Activated naive CD8-positive, alpha-beta T cell treated with anti-CD3 and anti-CD28 coated beads, Interleukin-2, amount 10 ng/mL, durations not matched to agents 7 days and 5 days (primary cell): ENCODE measurements at places on chromosomes 7 and 10. TPM values are rescaled to one million over a fixed set of nuclear protein-coding genes. Genes with fewer than 3 reads are reported as not detected.

- H3K27me3 ChIP-seq: peaks cover 9% of the 10 kb centered on the region
- H3K4me1 ChIP-seq: no peaks in the 10 kb centered on the region
- no peak overlapping the region for H3K27ac ChIP-seq
- no peak for DNase-seq
- H3K4me3 ChIP-seq: no peak overlapping the region
- peaks cover 3% of the 10 kb centered on the region for H3K36me3 ChIP-seq
Observed at GRCh38 chr7:5437987-5438386, 14.4 kb upstream of the TNRC18 start.

GRCh38 chr7:14457568-14458453 lies 444.7 kb downstream of the DGKB start:
- DNase-seq: no peak
- H3K36me3 ChIP-seq: no peaks in the 10 kb centered on the region
- no peak overlapping the region for H3K4me3 ChIP-seq
- no peak overlapping the region for H3K27ac ChIP-seq
- H3K27me3 ChIP-seq: no peaks in the 10 kb centered on the region

DNA sequence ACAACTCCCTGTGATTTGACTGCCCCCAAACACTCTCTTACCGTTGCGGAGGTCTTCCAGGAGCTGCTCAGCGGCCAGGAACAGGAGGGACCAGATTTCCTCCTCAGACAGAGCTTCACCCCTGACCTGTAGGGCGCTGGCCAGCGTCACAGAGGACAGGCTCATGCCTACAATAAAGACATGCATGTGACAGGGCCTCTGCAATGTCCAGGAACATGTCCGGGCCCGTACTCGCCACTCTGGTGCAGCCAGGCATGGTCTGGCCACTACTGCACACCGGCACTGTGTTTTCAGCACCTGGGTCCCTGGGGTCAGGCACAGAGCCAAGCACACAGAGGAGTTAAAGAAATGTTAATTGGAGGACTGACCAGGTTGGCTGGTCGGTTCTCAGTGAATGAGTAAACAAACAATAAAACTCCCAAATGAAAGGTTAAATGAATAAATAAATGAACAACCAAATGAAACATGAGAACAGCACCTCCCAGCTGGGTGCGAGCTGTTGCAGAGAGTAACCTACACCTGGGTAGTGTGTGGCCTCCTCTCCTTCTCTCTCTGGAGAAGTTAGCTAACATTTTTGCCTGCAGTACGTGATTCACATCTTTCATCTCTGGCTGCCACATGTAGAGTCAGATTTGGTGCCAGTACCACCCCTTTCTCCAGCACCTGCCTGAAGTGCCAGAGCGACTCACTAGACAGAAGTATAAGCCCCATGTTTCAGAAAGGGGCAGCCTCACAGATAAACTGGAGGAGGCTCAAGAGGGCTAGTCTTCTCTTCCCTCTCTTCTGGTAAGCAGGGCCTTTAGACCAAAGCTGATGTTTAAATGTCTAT lies 22.8 kb downstream of the FRMPD2 start:
- no peak overlapping the region for H3K4me3 ChIP-seq
- no peaks in the 10 kb centered on the region for H3K36me3 ChIP-seq
- H3K4me1 ChIP-seq: peaks cover 3% of the 10 kb centered on the region
- no peak for DNase-seq
- H3K27me3 ChIP-seq: peaks cover 2% of the 10 kb centered on the region

- no peak overlapping the region for H3K27ac ChIP-seq
- DNase-seq: no peak
- no peaks in the 10 kb centered on the region for H3K36me3 ChIP-seq
- no peaks in the 10 kb centered on the region for H3K27me3 ChIP-seq
Observed at GRCh38 chr7:53661645-53662217, 626.3 kb downstream of the POM121L12 start.

DNA sequence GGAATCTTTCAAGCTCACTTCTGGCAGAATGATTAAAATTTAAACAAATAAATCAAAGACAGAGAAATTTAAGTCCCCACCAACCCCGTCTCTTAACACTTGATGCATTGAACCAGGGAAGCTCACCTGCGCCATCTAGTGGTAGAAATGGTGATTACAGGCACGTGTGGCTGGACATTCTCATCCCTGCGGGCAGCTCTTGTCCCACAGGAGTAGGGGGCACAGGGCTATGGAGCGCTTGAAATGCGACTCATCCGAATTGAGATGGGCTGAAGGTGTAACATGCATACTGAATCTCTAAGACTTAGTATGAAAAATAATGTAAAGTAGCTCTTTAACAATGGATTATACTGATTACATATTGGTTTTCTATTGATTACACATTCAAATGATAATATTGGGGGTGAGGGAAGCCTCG lies 24.8 kb upstream of the SLIT1 start:
- peak; percentile 64 for DNase-seq
- H3K27me3 ChIP-seq: peaks cover 2% of the 10 kb centered on the region
- H3K36me3 ChIP-seq: no peaks in the 10 kb centered on the region
- H3K27ac ChIP-seq: no peak overlapping the region
- no peak overlapping the region for H3K4me3 ChIP-seq
- no peaks in the 10 kb centered on the region for H3K4me1 ChIP-seq

GRCh38 chr7:147775516-147776284 lies 814.9 kb upstream of the C7orf33 start:
- H3K27me3 ChIP-seq: no peaks in the 10 kb centered on the region
- no peak overlapping the region for H3K27ac ChIP-seq
- H3K4me1 ChIP-seq: peaks cover 1% of the 10 kb centered on the region
- H3K4me3 ChIP-seq: no peak overlapping the region
- no peak for DNase-seq

DNA sequence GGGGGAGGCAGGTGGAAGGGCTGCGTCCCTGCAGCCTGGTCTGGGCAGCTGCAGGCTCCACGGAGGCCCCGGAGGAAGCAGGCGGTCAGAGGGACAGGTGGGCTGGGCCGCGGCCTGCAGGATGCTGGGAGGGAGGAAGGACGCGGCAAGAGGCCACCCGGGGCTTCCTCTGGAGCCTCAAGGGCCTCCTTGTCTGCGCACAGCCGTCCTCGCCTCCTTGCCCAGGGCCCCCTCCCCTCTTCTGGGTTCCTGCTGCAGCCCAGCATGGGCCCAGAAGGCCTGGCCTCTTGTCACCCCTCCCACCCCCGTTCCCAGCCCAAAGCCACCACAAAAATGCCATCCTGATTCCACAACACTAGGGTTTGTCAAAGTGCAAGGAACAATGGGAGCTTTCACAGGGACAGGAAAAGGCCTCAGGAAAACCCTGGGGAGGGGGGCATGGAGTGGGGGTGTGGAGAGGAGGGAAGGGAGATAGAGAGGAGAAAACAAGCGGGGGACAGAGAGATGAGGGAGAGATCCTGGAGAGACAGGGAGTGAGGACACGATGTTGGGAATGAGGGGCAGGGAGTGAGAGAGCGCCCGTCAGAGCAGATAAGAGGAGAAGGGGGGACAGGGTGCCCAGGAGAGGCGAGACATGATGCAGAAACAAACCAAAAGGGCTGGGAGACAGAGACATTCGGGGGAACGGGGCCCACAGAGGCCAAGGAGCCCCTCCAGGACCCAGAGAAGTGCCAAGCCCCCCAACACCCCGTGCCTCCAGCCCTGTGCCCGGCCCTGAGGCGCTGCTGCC lies 41.8 kb downstream of the ZCCHC24 start:
- H3K4me3 ChIP-seq: no peak overlapping the region
- H3K27me3 ChIP-seq: peaks cover 6% of the 10 kb centered on the region
- no peak for DNase-seq
- no peaks in the 10 kb centered on the region for H3K36me3 ChIP-seq

- no peak overlapping the region for H3K4me3 ChIP-seq
- H3K36me3 ChIP-seq: peaks cover 24% of the 10 kb centered on the region
- DNase-seq: no peak
- H3K27ac ChIP-seq: no peak overlapping the region
- no peaks in the 10 kb centered on the region for H3K27me3 ChIP-seq
Observed at GRCh38 chr10:74558403-74558802, 268.0 kb upstream of the KAT6B start.

GRCh38 chr10:72019085-72019876 lies 55.1 kb downstream of the CHST3 start:
- peaks cover 5% of the 10 kb centered on the region for H3K4me1 ChIP-seq
- no peak overlapping the region for H3K27ac ChIP-seq
- H3K4me3 ChIP-seq: no peak overlapping the region
- H3K27me3 ChIP-seq: peaks cover 6% of the 10 kb centered on the region

GRCh38 chr7:90666186-90666585 lies 70.1 kb downstream of the CDK14 start:
- no peak overlapping the region for H3K4me3 ChIP-seq
- no peaks in the 10 kb centered on the region for H3K27me3 ChIP-seq
- no peaks in the 10 kb centered on the region for H3K4me1 ChIP-seq
- no peaks in the 10 kb centered on the region for H3K36me3 ChIP-seq
- no peak for DNase-seq

DNA sequence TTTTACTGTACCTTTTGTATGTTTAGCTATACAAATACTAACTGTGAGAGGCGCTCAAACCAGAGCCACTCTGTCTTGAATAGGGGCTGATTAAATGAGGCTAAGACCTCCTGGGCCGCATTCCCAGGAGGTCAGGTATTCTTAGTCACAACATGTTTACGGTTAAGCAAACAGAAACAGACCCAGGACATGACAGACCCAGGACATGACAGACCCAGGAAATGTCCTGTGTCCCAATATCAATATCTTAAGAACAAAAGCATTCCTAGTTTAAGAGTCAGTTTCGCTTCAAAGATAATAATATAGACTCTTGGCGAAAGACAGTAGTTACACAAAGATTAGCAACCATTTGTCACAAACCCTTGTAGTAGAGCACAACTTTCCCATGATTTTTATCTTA lies 304.5 kb downstream of the CCSER2 start:
- H3K4me3 ChIP-seq: no peak overlapping the region
- no peaks in the 10 kb centered on the region for H3K4me1 ChIP-seq

GRCh38 chr10:1706711-1707110 lies 30.6 kb downstream of the ADARB2 start:
- H3K4me1 ChIP-seq: peaks cover 3% of the 10 kb centered on the region
- H3K27me3 ChIP-seq: peaks cover 25% of the 10 kb centered on the region
- DNase-seq: no peak
- H3K27ac ChIP-seq: no peak overlapping the region
- H3K4me3 ChIP-seq: peak overlapping the region; percentile 13

DNA sequence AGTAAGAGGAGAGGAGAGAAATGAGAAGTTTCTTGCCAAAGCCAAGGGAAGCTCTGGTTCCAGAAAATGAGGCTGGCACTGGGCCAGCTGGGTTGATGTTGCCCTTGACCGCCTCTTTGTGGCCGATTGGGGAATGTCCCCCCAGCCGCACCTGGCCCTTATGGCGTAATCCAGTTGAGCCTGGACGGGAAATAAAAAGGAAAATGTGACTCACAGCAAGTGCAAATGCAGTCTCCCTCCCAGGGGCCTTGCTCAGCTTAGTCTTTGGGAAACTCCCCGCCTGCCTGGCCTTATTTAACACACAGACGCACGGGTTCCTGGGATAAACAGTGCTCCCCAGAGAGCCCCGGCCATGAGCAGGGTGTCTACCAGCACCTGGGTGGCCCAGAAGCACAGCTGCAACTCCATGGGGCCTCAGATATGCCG lies 174.8 kb downstream of the KIAA1217 start:
- no peak overlapping the region for H3K4me3 ChIP-seq
- H3K36me3 ChIP-seq: no peaks in the 10 kb centered on the region
- peaks cover 2% of the 10 kb centered on the region for H3K27me3 ChIP-seq
- H3K27ac ChIP-seq: no peak overlapping the region
- no peaks in the 10 kb centered on the region for H3K4me1 ChIP-seq
- peak; percentile 27 for DNase-seq

DNA sequence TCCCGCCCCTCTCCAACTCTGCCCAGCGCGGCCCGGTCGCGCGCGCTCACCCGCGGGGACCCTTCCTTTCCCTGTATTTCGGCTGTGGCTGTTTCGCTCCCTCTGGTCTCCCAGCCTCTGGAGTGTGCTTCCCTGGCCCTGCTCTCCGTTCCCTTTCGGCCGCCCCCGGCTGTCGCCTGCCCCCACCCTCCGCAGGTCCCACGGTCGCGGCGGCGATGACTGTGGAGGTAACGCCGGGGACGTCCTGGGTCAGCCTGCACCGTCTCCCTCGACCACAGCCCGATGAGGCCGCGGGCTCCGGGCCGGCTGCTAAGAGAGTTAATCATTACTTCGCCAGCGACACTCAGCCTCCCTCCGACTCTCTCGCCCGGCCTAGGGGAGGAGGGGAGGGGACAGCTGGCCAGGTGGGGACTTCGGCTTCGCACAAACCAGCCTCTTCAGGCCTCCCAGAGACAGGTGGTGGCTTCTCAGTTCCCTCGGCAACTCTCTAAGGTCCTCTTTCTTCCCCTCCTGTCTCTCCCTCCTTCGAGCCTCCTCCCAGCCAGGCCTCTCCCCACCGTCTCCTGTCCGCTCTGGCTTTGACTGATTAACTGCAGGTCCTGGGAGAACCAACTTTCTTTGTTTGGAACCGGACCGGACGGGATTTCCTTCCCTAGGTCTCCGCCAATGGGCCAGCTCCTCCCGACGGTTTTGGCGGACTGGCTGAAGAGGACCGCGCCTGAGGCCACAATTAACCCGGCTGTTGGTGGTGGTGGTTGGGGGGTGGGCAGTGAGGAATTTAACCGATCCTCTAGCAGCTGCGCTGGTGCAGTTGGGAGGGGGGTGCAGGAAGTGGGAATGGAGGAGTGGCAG lies 5.6 kb upstream of the PAX2 start:
- no peaks in the 10 kb centered on the region for H3K36me3 ChIP-seq
- H3K4me1 ChIP-seq: peaks cover 18% of the 10 kb centered on the region
- peaks cover 97% of the 10 kb centered on the region for H3K27me3 ChIP-seq
- H3K27ac ChIP-seq: no peak overlapping the region

GRCh38 chr7:90951986-90952954 lies 312.0 kb upstream of the FZD1 start:
- no peaks in the 10 kb centered on the region for H3K36me3 ChIP-seq
- no peak for DNase-seq
- H3K27me3 ChIP-seq: no peaks in the 10 kb centered on the region
- H3K4me3 ChIP-seq: no peak overlapping the region
- H3K27ac ChIP-seq: no peak overlapping the region

GRCh38 chr10:76398043-76398710 lies 966.8 kb downstream of the LRMDA start:
- no peak overlapping the region for H3K4me3 ChIP-seq
- no peaks in the 10 kb centered on the region for H3K4me1 ChIP-seq
- H3K27ac ChIP-seq: no peak overlapping the region
- no peaks in the 10 kb centered on the region for H3K36me3 ChIP-seq

DNA sequence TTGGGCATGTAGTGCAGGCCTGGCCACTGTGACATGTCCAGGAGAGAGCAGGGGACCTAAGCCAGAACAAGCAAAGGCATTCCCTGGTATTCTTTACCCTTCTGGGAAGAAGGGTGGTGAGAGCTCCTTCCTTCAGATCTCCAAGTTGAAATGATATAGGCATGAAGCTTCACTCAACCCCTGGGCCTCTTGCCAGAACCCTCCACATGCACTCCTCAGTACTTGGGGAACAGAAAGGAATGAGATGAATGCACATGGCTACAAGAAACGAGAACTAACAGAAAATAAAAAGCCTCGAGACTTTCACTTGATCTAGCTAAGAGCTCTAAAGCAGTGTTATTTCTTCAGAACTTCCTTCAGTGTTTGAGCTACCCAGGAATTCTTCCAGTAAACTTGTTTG lies 262.2 kb downstream of the ETV1 start:
- no peak overlapping the region for H3K27ac ChIP-seq
- H3K27me3 ChIP-seq: no peaks in the 10 kb centered on the region
- no peak for DNase-seq

The NUTM2B gene
- total RNA-seq: 1.8 TPM

The NUB1 gene
- 84.8 TPM for total RNA-seq

The NKX1-2 gene
- not detected for total RNA-seq

The SPDYE9 gene
- not detected for total RNA-seq

The ANKRD7 gene
- not detected for total RNA-seq

The MAGI2 gene
- 0.19 TPM for total RNA-seq

The TMEM130 gene
- total RNA-seq: not detected

The NDUFB8 gene
- total RNA-seq: 245 TPM
